Fibroblast of skin of left biceps (primary cell): ENCODE measurements at places on chromosomes 16 and 17.

DNA sequence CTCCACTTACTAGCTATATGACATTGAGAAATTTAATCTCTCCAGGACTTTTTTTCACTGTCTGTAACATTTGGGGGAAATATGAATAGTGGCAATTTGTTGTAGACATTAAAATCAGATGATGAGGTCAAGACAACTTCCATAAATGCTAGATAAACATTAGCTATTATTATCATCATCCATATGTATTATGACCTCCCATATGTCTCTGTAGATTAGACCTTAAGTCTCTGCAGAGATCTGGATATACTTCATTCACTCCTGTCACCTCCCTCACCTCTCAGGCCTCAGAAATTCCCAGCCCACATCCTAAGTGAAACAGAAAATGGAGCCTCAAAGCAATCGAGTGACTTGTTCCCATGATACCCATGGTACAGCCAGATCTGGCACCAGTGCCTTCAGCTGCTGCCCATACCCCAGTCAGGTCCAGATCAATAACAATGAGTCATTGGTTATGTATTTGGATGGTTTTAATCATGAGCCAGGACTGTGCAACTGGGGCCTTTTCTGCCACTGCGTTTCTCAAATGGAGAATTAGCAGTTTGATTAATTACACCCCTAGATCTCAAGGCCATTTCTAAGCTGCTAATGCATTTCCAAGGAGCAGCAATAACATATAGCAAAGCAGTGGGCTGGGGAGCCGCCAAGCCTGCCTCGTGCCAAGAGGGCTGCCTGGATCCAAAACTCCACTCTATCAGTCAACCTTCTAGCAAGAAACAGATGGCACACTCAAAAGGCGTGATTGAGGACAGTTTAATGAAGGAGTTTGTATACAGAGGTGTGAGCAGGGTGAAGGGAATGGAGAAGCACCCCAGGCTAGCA lies 2.6 kb upstream of the FDXR start:
- no peak for DNase-seq

DNA sequence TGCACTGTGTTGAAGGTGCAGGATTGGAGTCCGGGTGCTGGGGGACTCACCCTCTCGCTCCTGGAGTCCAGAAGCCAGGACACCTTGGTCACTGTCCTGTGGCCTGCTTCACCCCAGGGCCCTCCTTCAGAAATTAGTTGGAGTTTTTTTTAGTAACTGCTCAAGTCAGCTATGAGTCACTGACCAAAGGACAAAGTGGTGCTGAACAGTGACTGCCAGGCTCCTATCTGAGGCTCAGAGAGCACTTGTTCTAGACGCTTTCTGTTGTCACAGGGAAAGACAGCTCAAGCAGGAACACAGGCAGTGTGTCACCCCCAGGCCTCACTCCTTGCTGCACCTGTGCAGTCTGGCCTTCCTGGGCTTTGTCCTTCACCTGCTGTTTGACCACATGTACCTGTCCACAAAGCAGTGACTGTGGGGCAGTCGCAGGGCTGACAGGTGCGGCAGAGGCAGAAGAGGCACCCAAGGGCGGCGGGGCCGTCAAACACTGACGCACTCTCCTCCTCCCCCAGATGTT lies 4.1 kb upstream of the FAAP100 start:
- no peak for DNase-seq

GRCh38 chr16:75294773-75295459 lies 43.5 kb upstream of the BCAR1 start:
- DNase-seq, result no peak

DNA sequence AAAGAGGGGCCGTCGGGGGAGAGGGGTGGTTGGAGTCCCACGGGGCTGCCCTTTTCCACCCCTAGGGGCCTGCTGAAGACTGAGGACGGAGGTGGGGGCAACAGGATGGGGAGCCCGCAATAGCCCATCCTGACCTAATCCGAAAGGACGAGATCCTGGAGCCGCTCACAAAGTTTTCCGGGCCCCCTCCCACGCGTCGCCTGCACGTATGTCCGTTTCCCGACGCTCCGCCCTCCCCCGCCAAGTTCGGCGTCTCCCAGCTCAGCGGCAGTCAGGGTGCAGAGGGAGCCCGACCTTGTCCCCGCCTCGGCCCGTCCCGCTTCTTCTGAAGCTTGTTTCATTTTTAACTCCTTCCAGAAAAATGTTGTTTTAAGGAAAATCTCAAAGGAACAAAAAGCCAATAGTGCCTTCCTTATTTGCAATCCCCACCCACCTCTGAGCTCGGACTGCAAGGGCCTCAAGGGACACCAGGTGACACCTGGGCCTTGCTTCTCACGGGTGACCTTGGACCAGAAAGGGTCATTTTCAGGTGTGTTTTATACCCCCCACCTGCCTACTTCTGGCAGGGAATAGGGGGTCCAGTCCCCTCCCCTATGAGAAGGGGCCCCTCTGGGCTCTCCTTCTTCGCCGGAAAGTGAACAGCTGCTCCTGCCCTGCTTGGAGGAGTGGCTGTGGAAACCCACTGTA lies 3.4 kb upstream of the ZNF423 start:
- DNase-seq, result no peak

- DNase-seq, result no peak
These were observed 237.2 kb downstream of the TOX3 start for GRCh38 chr16:52309446-52310416.

DNA sequence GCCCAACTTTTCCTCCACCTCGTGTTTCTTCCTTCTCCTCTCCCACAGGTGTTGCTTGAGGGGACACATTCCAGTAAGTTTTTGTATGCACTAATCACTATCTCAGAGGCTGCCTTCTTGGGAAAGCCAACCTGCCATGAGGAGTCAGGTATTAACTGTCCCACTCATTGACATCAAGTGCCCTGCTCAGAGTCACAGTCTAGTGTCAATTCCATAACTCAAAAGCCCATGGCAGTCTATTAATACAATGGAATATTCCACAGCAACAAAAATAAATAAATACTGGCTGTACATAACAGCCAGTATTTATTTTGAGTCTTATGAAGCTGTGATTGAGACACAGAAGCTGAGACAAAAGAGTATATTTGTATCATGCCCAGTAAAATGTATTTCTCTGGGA lies 26.1 kb upstream of the KIF2B start:
- DNase-seq, result no peak

DNA sequence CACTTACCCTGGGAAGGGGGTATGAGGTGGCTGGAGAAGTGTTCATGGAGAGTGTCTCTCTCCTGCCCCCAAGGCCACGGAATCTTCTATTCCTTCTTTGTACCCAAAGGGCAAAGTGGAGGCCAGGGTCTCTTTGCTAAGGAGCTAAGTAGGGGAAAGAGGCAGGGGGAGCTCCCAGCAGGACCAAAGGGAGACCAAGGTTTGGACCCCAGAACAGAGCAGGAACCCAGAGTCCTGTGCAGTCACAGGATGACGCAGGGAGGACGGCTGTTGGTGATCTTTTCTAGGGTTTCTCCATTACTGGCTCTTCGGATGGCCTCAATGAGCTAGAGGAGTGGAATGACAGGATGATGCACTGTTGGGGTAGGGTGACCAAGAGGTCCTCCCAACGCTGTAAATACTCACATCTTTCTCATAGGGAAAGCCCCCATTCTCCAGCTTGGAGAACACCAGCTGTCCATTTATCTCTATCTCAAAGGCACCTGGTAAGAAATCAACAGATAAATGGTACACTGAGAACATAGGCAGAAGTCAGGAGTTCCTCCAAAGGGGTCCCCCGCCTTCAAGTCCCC lies 966 bp downstream of the MIEN1 start:
- no peak for DNase-seq

GRCh38 chr16:85710732-85711131 lies 22.0 kb upstream of the GINS2 start:
- no peak for DNase-seq

DNA sequence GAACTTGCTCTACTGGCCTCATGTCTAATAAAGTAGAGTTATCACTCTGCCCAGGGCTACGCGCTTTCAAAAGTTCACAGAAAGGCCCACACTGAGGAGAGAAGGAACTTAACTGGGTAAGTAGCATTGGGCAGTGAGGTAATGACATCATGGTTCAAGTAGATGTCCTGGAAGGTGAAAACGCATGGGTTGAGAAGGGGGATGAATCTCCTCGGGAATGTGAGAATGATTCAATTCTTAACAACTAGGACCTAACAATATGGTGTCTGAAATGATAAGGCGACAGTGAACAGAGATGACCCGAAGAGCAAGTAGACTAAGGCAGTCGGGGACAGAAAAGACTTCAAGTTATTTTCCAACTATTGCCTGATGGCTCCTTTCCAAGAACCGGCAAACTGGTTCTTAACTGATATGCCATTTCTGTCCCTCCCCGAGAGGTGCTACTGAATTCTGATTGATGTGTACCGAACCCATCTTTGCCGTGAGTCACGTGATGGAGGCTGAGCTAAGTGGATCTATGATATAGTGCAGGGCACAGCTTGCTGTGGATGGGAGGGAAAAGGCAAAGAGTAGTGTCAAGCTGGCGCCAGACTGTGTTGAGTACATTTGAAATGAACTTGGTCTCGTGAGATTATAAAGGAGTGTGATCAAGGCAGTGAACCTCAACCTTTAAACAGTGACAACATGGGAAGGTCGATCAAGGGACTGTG lies 44.1 kb downstream of the MARCHF10 start:
- no peak for DNase-seq

GRCh38 chr17:73112246-73112645 lies 19.8 kb upstream of the SLC39A11 start:
- no peak for DNase-seq

GRCh38 chr16:69465083-69465721 lies 40.8 kb downstream of the CYB5B start:
- no peak for DNase-seq

- DNase-seq, result no peak
These were observed 18.4 kb downstream of the SNX11 start for GRCh38 chr17:48125829-48126531.

DNA sequence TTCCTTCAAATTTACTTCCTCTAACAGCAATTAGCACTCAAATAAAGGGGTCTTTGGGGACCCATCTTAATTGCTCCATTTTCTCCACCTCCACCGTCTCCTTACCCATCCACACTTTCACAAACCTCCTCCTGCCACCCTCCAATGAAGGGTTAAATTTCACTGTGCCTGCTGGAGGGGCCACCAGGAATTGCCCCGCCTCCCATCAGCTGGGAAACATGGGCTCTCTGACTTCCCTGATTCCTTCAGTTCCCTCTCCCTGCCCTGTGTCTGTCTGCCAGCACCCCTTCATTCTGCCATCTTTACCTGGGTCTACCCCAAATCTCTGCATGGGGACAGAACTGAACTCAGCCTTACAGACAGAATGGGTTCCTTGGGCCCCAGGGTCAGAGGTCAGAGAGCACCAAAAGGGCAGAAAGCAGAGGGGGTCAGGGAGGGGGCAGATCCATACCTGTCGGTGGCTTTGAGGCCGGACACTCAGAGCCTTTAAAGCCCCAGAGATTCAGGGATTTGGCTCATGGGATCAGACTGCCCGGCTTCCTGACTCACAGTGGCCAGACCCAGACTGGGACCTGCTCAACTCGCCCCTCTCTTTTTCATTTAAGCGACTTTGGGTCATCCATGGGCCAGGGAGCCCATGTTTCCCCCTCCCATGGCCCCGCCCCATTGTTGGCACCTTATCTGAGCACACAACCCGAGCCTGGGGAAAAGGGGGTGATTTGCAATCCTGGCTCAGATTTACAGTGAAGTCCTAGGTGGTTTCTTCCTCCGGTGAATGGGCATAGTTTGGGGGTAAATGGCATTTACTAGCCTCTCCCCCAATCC lies 17.6 kb upstream of the SP2 start:
- DNase-seq, result no peak

DNA sequence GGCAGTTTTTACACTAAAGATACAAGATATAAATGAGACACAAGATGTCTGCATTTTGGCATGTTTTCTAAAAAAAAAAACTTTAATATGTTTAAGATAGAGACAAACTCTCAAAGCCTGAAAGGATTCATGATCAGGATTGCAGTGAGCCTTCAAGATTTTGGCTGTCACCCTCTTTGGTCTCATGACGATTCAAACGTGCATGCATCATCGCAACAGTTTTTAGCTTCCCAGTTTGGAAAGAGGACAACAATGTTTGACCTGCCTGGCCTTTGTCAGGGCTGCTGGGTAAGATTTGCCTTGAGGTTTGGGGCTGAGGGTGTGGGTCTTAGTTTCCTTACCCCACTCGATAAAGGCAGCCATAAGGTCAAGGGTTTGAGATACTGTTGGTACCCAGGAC lies 134.1 kb downstream of the RGS9 start:
- no peak for DNase-seq

DNA sequence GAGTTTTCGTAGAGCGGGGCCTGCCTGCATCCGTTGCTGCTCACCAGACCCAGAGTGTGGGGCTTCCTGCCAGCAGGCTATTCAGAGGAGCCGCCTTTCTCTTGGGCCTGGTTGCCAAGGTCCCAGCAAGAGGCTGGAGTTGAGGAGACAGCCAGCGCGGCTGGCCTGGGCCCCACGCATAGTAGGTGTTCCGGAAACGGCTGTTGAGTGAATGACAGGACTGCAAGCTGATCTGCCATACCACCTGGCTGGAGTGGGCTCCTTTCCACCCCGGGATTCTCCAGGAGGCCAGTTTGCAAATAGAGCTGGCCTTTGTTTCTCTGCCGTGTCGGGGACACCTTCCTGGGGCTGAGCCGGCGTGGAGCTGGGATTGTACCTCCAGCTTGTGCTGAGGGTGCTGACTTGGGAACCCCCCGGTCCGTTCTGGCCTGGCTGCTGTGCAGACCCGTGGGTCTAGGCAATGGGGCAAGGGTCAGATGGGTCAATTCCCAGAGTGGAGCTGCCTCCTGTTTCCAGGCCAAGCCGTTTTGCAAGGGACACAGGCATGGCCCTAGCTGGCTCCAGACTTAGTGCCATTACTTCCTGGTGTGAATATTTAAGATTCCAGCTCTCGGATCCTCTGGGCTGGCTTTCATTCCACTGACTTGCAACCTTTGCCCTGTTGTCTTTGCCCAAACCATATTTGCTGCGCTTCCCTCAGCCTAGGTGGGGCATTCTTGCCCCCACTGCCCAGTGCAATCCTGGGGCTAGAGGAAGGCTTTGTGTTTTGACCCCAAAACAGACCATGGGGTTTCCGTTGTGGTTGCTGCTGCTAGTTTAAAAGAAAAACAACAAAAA lies 68.8 kb downstream of the CMIP start:
- DNase-seq, result no peak

- DNase-seq, result no peak
These were observed 806 bp downstream of the TBX21 start for GRCh38 chr17:47733674-47734410.

GRCh38 chr17:12094336-12094735 lies 73.7 kb downstream of the MAP2K4 start:
- DNase-seq, result no peak

- DNase-seq, result no peak
These were observed 1.2 kb downstream of the JPT1 start for GRCh38 chr17:75152922-75153779.

- no peak for DNase-seq
These were observed 272.7 kb downstream of the SOX9 start for GRCh38 chr17:72393553-72393952.

DNA sequence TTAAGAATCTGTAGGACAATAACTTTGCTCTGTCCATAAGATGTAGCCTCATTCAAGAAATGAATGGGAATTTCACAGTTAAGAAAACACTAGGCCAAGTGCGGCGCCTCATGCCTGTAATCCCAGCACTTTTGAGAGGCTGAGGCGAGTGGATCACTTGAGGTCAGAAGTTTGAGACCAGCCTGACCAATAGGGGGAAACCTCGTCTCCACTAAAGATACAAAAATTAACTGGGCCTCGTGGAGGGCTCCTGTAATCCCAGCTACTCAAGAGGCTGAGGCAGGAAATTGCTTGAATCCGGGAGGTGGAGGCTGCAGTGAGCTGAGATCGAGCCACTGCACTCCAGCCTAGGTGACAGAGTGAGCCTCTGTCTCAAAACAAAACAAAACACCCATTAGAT lies 19.9 kb upstream of the RSL1D1 start:
- no peak for DNase-seq
